Lung microvascular endothelial cell (primary cell): ENCODE measurements at places on chromosomes 12 and 14. TPM values are rescaled to one million over a fixed set of nuclear protein-coding genes. Genes with fewer than 3 reads are reported as not detected.
A peak's percentile ranks its signal among the peaks of the same experiment; 100 is the strongest.

FGD4 gene
- total RNA-seq: 9.2 and 9.9 TPM in 2 replicates

- no peak for DNase-seq
Measured at GRCh38 chr12:64760808-64761573, 1.8 kb upstream of the GNS start.

GRCh38 chr12:75564852-75565251, 53.4 kb upstream of the KRR1 start:
- no peak for DNase-seq

DNA sequence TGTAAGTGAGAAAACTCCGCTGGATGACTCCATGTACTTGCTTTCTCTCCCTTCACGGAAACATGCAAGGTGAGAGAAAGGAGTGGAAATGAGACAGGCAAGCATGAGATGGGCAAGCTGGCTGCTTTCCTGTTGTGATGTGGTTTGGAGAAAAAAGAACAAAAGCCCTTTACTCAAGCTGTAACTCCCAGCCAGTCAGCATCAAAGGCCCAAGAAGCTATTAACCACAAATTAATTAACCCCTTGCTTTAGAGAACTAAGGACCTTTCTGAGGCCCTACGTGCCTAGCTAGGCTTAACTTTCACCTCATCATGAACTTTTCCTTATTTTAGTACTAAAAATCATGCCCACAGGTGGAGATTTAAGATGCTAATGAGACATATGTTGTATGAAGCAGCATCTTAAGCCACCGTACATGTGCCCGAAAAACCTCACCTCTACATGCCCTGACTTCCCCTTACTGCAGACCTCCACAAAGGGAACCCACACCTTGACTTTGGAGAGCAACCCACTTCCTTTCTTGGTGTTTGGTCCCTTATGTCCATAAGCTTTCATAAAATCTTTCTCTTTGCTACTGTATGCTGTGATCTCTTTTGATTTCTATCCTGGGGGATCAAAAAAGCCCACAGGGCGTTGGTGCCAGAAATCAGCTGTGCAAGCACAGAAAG, 87.0 kb downstream of the GALNT8 start:
- no peak for DNase-seq

DNA sequence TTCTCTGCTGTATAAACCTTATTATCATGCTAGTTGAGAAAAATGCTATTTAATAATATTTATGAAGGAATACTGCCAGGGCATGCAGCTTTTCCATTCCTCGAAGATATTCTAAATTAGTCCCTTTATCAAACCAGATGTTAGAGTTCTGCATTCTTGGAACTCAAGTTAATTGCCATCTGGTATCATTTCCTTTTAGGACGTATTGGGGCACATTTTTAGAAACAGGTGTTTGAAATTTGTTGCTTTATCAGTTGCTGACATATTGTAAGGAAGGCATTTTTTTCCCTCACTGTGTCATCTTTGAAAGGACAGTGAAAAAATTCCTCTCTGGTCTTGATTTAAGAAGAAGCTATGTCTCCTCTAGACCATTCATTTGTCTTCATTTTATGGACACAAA, 471.2 kb upstream of the PRICKLE1 start:
- DNase-seq: no peak

DNA sequence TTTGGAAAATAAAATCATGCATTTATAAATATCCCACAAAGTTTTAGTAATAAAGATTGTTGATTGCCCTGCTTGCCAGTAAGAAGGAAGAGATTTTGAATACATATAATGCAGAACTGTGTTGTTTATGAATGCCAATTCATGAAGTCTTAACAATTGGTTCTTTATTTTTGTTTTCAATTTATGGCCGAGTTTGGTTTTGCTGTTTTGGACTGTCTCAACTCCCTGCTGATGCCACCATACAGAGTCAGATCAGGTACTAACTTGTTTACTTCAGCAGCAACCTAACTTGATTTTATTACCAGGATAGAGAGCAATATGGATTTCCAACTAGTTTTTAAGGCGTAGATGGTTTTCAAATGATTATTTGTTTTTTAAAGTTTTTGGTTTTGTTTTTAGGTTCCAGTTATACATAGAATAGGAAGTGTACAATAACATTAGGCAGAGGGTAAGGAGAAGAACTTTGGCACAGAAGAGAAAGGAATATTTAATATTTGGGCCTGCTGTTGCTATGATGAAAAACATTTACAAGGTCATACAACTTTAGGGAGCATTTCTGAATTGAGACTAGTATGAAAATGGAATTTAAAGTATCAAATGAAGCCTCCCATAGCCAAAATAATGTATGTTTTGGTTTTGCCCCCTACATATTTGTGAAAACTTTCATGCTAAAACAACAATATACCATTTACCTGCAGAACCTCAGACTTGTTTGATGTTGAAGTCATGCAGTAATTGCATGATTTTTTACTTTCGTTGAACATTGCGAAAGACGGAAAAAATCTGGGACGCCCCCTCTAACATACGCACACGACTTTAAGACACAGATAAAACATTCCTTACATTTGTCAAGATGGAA, 904 bp upstream of the FAM177A1 start:
- peak; percentile 14 for DNase-seq

SLC16A7 gene
- 1.7 and 4.0 TPM in 2 replicates for total RNA-seq

DNA sequence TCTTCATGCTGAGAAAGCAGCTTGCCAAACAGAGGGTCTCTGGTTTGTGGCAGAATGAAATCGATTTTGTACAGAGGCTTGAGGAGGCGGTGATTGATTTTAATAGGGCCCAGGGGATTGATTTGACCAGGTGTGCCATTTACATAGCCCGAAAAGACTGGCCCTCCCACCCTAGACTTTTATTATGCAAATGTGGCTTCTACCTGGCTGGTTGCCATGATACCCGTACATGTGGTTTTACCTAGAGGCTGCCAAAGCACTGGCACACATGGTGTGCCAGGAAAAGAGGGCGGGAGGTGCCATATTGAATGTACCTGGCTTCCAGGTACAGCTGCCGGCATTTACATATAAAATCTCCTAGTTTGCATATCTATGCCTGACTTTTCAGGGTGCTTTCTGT, 18.0 kb upstream of the GUCY2C start:
- DNase-seq: no peak

GRCh38 chr12:2306735-2307134, 253.9 kb downstream of the CACNA1C start:
- no peak for DNase-seq

RD3L gene
- not detected in 2 replicates for total RNA-seq

DNA sequence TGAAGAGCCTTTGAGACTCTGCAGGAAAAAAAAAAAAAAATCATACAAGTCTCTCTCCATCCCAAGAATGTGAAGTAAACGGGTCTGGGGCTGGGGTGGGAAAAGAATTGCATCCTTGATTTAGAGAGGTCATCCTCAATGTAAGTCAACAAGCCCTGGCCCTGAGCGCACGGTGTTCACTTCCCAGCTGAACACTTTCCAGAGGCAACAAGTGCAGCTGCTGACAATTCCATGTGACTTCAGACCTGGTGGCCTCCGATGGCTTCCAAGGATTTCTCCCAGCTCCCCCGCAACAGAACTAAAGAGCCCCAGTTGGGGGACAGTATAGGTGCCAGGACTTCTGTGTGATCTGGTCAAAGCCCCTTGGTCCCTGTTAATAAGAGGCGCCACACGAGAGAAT, 2.4 kb downstream of the RILPL1 start:
- DNase-seq: peak; percentile 23

EFS gene
- total RNA-seq: not detected in 2 replicates

C12orf75 gene
- total RNA-seq: 5.8 and 14.8 TPM in 2 replicates

DNA sequence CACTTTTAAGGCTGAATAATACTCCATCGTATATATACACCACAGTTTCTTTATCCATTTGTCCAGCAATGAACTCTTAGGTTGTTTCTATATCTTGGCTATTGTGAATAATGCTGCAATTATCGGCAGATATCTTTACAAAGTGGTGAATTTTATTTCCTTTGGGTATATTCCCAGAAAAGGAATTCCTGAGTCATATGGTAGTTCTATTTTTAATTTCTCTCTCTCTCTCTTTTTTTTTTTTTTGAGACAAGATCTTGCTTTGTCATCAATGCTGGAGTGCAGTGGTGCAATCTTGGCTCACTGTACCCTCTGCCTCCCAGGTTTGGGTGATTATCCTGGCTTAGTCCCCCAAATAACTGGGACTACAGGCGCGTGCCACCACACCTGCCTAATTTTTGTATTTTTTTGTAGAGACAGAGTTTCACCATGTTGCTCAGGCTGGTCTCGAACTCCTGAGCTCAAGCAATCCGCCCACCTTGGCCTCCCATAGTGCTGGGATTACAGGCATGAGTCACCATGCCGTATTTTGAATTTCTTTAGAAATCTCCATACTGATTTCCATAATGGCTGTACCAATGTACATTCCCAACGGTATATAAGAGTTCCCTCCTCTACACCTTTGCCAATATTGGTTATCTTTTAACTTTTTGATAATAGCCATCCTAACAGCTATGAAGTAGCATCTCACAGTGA, 98.4 kb downstream of the EFCAB11 start:
- peak; percentile 51 for DNase-seq

GRCh38 chr14:62006116-62006731, 244.0 kb downstream of the SNAPC1 start:
- no peak for DNase-seq

STON2 gene
- total RNA-seq: 49.0 and 175 TPM in 2 replicates

- no peak for DNase-seq
Measured at GRCh38 chr14:105012171-105012985, 8.5 kb downstream of the CDCA4 start.

MANSC4 gene
- not detected in 2 replicates for total RNA-seq

HOXC12 gene
- total RNA-seq: not detected in 2 replicates

DNA sequence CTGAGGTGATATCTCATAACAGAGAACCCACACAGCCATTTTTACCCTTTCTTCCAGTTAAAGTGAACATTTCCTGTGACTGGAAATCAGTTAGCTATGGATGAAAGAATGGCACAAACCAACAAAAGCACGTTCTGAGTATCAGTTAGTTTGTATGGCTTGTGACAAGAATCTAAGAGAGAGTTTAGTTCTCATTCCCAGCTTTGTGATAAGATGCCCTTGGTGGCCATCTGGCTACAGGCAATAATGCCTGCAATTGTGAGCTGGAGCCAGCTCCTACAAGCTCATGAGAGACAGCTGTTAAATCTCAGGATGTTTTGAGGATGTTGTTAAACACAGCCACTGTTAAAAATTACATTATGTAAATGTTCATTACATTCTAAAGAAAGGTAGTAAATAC, 122.0 kb upstream of the FRMD6 start:
- no peak for DNase-seq

GRCh38 chr14:64914237-64915028, at the start of gene CHURC1:
TSS of gene CHURC1 (plus strand) at chr14:64914455. CDS start at chr14:64914496, 41 bp downstream.
- DNase-seq: peak; percentile 98

DNA sequence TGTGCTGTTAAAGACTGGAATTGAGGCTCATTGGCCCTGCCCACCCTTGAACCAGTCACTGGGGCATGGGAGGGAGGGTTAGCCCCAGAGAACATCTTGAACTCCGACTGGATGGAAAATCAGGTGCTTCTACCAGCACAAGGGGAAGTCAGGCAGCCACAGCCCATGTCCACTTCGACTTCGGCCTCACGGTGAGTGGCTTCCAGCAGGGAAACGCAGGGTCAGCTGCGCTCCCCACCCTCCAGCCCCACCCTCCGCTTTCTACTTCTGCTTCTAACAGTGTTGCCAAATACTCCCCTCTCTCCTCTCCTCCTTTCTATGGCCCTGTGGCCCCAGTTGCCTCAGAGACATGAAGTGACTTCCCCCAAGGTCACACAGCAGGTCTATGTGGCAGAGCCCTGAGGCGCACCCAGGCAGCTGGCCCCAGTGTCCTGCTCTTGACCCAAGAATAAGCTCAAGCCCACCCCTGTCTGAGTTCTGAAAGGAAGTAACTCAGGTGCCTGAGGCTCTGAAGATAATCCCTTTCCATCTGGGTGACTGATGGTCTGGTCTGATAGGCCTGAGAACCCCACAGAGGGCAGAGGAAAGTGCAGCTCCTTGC, 11.9 kb upstream of the SH2B3 start:
- no peak for DNase-seq

DNA sequence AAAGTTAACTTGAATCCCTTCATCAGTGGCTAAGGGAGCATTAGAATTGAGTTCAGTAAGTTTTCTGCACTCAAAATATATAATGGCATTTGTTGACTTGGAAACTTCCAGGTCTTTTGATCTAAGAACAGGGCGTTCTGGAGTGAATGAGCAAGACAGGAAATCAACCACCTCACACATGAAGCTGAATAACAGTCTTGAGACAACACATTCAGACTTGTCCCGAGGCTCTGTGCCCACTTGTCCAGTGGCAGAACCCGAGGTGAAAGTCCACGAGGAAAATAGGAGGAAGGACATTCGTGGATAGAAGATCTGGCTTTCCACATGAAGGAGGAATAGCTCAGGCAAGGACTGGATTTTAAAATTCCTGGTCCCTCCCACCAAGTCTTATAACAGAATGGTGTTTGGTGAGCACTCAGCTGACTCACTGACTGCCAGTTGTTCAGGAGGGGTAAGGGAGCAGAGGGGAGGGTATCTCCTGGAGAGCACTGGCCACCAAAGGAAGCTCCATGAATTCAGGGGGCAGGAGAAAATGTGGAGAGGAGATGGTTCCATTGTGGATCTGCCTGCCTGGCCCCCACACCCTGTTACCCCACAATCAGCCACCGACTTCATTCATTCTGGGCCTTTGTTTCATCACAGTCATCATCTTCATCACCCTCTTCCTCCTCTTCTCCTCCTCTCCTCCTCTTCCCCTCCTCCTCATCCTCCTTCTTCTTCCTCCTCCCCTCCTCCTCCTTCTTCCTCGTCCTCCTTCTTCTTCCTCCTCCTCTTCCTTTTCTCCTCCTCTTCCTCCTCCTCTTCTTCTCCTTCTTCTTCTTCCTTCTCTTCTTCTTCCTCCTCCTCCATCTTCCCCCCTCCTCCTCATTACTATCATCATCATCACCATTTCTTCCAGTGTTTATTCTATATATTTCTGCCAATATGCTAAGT, 620.1 kb downstream of the MED13L start:
- DNase-seq: no peak

GRCh38 chr14:69531135-69531534, 43.5 kb downstream of the CCDC177 start:
- DNase-seq: no peak

GRCh38 chr12:75705749-75706711, 194.6 kb upstream of the KRR1 start:
- DNase-seq: peak; percentile 72

MGST1 gene
- total RNA-seq: 10.5 and 12.9 TPM in 2 replicates

- no peak for DNase-seq
Measured at GRCh38 chr12:49228653-49229052, 36.2 kb upstream of the TUBA1C start.
